ENCODE measurements at places on chromosomes 5 and 9. TPM values are rescaled to one million over a fixed set of nuclear protein-coding genes. Genes with fewer than 3 reads are reported as not detected.

Gene FGF10
- total RNA-seq: not detected

Gene NSG2
- not detected for total RNA-seq

Gene SPATA31A3
- not detected for total RNA-seq

GRCh38 chr9:21964925-21965385, 29.2 kb downstream of the CDKN2A start:
- no peak for DNase-seq

GRCh38 chr9:2413160-2413805, 208.3 kb upstream of the VLDLR start:
- DNase-seq: no peak

Measured in pulmonary artery endothelial cell (primary cell).